NCI-H1417 (cell line): ENCODE measurements at places on chromosomes 3 and 15.
A peak's percentile ranks its signal among the peaks of the same experiment; 100 is the strongest.

DNA sequence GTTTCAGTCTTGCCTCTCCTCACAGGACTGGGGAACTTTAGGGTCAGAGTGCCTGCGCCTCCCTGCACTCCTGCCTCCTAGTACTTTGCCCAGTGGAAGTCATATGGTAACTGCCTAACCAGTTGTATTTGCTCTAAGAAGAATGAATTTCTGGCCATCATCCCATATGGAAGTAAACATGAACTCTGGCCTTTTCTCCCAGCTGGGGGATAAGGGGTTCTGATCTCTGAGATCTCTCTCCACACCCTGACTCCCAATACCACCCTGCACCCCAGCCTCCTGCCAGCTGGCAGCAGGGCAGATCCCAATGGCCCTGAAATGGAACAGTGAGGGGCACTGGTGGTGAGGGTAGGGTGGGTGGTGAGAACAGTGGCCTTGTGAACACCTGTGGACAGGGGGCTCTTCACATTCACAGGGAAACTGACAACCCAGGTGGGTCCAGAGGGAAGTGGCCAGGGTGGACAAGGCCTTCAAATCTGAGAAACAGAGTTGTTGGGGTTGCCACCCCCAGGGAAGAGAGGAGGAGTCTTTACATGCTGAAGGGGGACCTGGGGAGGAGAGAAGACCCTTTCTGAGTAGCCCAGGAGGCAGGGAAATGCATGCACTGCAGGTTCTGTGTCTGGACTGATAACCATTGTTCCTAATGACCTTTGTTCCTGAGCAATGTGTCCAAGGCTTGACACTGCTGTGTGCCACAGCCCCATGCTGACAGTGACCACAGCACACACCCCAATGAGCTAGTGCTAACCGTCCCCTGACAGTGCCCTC, 36.9 kb downstream of the RHCG start:
- DNase-seq: no peak

DNA sequence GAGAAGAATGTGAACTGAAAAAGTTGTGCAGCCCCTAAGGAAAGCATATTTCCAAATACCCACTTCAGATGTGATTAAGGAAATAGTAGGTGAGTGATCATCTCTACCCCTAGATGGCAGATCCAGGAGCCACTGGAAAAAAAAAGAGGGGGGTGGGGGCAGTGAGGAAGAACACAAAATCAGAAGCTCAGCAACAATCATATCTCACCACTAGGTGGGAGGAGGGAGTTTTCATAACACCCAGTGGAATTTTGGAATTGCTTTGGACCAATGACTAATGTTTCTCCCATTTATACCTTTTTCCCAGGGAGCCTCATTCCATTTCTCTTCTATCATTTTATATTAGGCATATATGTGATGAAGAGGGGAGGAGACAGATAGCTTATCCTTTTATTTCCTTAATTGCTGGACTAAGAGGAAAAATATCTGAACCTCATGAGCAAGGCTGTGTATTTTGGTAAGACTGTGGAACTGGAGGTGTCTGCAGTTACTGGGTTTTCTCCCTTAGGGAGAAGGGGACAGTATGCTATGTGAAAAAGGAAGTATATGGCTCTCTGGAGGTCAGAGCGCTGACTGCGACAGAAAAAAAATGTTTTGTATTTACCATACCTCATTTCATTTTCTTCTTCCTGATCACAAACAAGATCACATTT, 363.4 kb downstream of the GAP43 start:
- DNase-seq: peak; percentile 46

DNA sequence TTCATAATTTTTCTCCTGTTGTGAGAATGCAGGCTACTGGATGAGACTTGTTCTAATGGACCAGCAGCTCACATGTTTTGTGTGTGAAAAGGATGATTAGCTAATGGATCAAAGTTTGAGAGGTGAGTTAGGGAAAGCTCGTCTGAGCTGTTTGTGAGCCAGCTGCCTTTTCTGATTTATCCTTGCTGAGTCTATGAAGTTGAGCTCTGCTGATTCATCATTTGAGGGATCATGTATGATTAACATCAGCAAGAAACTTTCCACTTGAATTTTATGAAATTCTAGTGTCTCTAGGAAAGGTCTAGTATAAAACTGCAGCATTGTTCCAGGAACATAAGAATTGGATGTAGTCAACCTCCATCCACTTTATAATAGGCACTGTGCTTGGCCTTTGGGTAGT, 698.7 kb downstream of the NTRK3 start:
- DNase-seq: no peak

GRCh38 chr15:84656972-84657371, 1.0 kb downstream of the NMB start:
- no peak for DNase-seq

GRCh38 chr3:72633121-72633520, 215.1 kb downstream of the SHQ1 start:
- no peak for DNase-seq

- no peak for DNase-seq
Observed at GRCh38 chr3:72043204-72044133, 258.5 kb upstream of the PROK2 start.

DNA sequence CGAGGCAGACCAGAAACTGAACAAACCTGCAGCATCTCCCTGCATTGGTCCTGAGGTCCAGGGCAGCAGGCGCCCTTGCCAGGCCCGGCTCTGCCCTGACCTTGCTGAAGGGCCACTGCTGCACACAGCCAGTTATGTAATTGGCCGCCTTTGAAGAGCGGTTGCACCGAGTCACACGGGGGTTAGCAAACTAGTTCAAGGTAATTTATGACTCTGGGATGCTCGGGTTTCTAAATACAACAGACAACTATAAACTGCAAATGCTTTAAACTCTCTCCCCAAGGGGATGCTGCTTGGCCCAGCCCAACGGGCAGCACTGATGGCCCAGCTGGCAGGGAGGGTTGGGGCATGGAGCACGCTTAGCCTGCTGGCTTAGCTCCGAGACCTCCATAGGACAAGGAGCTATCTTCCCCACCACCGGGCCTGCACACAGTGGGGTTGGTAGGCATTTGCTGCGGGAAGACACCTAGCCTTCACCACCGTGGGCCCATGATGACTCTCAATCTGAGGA, 60.3 kb upstream of the IQSEC1 start:
- DNase-seq: no peak
